ENCODE measurements at places on chromosomes 12 and 14.
A peak's percentile ranks its signal among the peaks of the same experiment; 100 is the strongest.

- DNase-seq = no peak
Measured at GRCh38 chr12:59847127-59847526, 251.3 kb downstream of the SLC16A7 start.

DNA sequence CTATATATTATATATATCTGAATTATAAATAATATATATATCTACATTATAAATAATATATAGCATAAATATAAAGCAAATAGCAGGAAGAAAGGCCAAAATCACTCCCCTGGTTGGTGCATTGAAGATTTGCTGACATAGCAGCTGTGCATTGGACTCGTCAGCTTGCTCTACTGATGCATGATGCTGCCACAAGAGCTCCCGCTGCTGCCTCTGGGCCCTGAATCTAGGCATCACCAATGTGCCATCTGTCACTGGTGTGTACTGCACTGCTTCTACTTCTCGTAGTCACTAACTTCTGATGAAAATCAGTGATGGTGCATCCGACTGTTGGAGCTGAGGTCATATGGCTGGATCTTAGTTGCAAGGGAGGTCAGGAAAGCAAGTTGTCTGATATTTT is 205.0 kb downstream of the ADAMTS20 start:
- no peak for DNase-seq

- DNase-seq = no peak
Measured at GRCh38 chr14:23402296-23403138, 5.6 kb downstream of the MYH6 start.

DNA sequence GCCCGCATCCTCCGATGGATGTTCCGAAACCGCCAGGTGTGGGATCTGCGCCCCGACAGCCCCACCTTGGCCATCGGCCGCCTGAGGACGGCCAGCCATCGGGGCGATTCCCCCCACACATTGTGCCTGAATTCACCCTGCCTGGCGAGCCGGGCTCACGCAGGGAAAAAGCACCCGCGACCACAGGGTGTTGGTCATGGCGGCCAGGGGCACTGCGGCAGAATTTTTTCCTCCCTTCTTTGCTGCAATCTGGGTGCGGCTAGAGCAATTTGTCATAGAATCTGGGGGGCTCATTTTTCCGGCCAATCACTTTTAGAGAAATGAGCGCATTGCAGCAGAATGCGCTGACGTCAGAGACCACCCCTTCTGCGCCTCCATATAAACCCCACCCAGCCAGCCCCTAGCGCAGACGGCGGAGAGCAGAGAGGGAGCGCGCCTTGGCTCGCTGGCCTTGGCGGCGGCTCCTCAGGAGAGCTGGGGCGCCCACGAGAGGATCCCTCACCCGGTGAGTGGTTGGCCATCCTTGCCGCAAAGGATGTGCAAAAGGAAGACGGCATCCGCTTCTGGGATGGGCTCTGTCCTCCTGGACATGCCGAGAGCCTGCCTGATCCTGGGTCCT is at the start of gene MEG3:
Gene MEG3, plus strand, starts transcription at position 406 of the 619 bp plus-strand sequence.
- DNase-seq = peak; percentile 75

DNA sequence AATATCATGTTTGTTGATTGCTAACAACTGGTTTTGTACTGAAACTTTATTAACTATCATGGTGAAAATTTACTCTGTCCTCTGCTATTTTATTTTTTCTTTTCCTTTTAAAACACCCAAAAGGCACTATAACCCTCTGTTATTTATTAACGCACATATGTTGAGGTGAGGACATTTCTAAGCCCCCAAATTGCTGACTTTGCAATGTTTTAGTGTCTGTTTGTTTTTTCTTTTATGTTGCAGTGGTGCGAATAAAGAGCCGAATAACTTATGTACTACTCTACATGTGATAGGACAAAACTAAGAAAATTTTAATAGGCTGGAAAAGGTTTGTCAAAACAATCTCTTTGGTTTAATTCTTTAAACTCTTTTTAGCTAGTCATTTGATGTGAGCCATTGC is 24.5 kb upstream of the PAWR start:
- no peak for DNase-seq

GRCh38 chr14:89000007-89000942 is 175.8 kb downstream of the TTC8 start:
- peak; percentile 85 for DNase-seq

GRCh38 chr14:97796511-97796910 is 999.3 kb downstream of the VRK1 start:
- DNase-seq = no peak

DNA sequence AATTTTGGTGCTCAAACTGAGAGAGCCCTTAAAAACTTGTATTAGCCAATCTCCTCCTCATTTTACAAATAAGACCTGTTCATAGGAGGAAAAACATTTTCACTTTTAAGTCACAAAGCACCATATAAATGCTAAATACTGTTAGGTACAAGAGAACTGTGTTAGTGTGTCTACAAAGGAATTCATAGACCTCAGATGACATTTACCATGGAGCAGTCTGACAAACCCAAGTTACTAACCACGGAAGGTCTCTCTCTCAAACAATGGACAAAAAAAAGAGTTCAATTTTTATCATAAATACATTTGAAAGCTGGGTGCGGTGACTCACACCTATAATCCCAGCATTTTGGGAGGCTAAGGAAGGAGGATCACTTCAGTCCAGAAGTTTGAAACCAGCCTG is 10.0 kb downstream of the SBNO1 start:
- no peak for DNase-seq

DNA sequence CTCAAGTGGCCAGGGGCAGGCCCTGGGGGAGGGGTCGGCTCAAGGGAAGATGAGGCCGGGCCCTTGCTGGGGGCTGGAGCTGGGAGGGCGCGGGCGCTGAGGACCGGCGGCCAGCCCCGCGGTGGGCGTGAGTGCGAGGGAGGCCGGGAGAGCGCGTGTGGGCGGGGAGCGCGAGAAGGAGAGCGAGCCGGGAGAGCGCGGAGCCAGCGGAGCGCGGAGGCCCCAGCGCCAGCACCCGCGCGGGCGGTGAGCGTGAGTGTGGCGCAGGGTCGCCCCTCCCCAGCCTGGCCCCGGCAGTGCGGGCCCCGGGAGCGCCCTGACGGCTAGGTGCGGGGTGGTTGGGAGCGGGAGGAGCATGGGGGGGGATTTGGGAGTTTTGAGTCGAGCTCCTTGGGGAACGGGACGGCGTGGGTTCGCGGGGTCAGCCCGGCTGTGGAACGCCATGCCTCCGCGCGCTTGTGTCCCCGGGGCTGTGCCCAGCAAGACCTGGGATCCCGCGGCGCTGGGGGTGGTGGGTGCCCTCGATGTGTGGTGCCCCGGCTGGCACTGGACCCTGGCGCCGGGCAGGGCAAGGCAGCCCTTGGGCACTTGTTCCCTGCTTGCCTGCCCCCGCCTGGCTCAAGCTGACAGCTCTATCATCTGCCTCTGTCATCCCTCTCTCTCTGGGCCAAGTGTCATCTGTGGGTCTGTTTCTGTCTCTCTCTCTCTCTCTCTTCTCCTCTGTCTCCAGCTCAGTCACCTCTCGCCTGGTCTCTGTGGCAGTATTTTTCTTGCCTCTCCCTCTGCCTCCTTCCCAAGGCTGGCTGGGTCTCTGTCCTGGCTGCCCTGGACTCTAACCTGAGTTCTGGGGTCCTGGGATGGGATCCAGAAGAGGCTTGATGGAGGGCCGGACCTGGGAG is at the start of gene LBHD2:
Gene LBHD2, plus strand, starts transcription at position 190 of the 899 bp plus-strand sequence. CDS start 1,803 bp downstream, outside the sequence.
- DNase-seq = no peak

- DNase-seq = no peak
Measured at GRCh38 chr14:100193417-100194357, 34.2 kb upstream of the DEGS2 start.

- DNase-seq = no peak
Measured at GRCh38 chr12:129103231-129103630, 250.0 kb downstream of the GLT1D1 start.

GRCh38 chr12:26080911-26081310 is 43.9 kb downstream of the BHLHE41 start:
- no peak for DNase-seq

DNA sequence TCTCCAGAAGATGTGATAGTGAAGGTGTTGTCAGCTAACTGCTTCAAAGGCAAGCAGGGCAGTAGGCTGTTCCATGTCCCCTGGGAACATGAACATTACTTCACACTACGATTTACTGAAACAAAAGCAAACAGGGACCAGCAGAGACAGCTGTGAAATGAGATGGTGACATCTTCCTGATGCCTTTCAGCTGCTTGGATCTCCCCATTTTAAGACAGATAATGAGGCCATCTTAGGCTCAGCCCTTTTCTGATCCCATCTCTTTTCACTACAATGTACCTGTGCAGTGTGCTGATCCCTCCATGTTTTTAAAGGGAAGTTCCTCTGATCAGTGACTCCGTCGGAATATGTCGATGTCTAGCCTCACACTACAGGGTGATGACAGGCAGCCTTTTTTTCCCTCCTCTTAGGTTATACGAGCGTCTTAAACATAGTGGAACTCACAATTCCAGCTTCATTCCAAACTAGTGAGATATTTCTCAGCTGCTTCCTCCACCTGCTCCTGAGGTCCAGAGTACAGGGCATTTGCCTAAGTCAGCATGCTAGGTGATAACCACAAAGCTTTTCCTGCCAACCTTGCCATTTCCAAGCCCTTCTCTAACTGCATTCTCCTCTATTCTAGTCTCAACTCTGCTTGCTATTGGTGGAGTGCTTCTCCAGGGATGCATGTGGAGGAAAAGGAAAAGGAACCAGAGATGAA is 87.6 kb upstream of the EGLN3 start:
- DNase-seq = peak; percentile 79

GRCh38 chr12:11886339-11886738 is 184.4 kb upstream of the BCL2L14 start:
- DNase-seq = no peak

GRCh38 chr14:56215180-56215579 is 97.0 kb downstream of the PELI2 start:
- no peak for DNase-seq

DNA sequence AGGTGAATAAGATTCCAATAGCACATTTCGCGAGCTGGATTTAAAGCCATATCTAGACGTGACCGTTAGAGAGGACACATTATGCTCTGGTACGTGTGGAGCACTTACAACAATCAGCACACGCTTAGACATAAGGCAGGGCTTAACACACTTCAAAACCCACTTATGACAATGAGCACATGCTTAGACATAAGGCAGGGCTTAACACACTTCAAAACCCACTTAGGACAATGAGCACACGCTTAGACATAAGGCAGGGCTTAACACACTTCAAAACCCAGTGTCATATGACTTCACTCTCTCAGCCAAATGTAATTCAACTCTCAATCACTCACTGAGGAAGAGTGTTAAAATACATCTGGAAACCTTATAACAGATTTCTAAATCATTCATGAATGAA is 11.2 kb upstream of the PLD4 start:
- no peak for DNase-seq

DNA sequence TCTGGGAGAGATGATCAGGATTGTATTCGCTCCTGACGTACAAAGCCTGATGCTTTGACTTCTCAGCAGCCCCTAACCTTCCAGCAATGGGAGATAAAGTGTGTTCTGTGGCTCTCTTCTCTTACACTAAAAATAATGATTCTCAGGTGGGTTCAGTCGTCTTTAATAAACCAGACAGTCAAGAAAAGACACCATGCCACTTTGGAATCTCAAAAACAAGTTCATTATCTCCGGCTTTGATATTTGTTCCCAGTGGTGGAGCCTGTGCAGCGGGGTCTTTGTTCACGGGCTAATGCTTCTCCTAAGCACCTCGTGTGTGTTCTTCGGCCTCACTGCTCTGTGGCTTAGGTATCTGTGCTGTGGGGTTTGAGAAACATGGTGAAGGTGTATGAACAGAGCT is 1.6 kb downstream of the ACVR1B start:
- no peak for DNase-seq

- peak; percentile 63 for DNase-seq
Measured at GRCh38 chr14:50542941-50543418, 10.6 kb upstream of the MAP4K5 start.

DNA sequence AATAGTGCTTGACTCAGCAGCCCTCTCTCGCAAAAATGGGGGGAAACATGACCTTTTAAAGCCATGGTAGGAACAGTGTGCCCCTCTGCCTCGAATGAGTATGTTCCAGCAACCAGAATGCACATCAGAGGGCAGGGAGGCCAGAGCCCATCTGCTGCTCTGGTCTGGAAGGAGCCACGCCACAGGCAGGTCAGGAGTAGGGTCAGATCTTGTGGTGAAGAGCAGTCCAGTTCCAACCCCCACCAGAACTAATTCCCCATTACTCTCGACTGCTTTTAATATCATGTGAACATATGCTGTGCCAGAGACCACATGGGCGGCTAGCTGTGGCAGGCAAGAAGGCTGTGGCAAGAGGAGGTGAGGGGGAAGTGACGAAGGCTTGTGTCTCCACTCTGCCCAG is 34.6 kb upstream of the TMX1 start:
- DNase-seq = peak; percentile 98

- peak; percentile 97 for DNase-seq
Measured at GRCh38 chr14:69766984-69767368, at the start of gene SRSF5. Gene SRSF5 (plus strand): TSS chr14:69767142. CDS start chr14:69768157, 1,015 bp downstream.

- DNase-seq = peak; percentile 43
Measured at GRCh38 chr14:80055667-80056496, 155.4 kb downstream of the DIO2 start.

DNA sequence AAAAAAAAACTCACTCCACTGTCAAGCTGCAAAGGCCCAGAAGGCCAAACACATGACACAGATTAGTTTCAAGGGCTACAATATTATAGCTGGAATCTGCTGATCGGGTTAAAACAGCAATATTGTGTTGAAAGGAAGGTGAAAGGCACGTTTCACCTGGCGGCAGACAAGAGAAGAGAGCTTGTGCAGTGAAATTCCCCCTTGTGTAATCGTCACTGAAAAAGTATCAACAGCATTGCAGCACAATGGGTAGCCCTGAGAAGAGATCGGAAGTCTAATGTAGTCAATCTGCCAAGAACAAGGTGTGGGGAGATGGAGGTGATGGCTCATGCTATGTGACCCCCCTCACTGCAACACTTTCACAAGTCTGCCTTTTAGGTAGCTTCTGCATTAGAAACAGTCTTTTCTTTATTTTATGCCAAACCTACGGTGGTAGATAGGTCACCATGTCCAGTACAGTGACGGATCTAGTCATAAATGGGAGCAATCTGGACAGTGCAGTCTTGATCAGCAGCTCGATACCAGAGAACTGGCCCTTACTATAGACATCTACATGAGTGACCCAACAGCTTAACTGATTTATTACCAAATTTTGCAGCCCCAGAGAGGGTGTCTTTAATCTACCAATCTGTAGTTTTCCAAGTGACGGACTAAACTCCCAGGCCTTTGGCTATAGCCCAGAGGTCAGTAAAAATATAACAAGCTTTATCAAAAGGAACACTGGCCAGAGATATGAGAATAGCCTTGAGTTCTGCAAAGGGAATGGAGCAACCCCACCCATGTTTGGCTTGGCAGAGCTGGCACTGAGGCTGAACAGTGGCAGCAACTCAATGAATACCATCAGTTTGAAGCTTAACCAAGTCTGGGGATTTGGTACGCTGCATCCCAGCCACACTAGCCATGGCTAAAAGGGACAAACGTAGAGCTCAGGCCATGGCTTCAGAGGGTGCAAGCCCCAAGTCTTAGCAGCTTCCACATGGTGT is 35.4 kb downstream of the SPTSSA start:
- no peak for DNase-seq

- peak; percentile 61 for DNase-seq
Measured at GRCh38 chr14:64671591-64671990, 32.6 kb upstream of the PLEKHG3 start.
